A549 treated with AZD2906 at 1 μM for 4 hours (cell line): ENCODE measurements at places on chromosomes 2 and 18. TPM values are rescaled to one million over a fixed set of nuclear protein-coding genes. Genes with fewer than 3 reads are reported as not detected.

Gene RSAD2
- 0.13 to 0.25 TPM (median 0.22 TPM) in 5 replicates for total RNA-seq

Gene POU3F3
- total RNA-seq = 0.02 TPM in 2 of 5 replicates, not detected in the others

Gene PPP1R1C
- total RNA-seq = 1.3 to 2.1 TPM (median 1.6 TPM) in 5 replicates

Gene MRPL53
- total RNA-seq = 93.9 to 164 TPM (median 141 TPM) in 5 replicates

Gene CRYBA2
- total RNA-seq = 0.10 to 0.25 TPM in 2 of 5 replicates, not detected in the others

Gene CIB4
- 0.17 to 0.19 TPM in 2 of 5 replicates, not detected in the others for total RNA-seq

Gene GALR1
- not detected in 5 replicates for total RNA-seq

Gene SCN3A
- 0.02 to 0.09 TPM (median 0.02 TPM) in 3 of 5 replicates, not detected in the others for total RNA-seq

Gene CPLX4
- total RNA-seq = not detected in 5 replicates

Gene TTL
- 34.3 to 39.5 TPM (median 35.1 TPM) in 5 replicates for total RNA-seq

Gene SP140
- 0.14 TPM in 1 of 5 replicates, not detected in the others for total RNA-seq

Gene TPGS2
- 83.2 to 90.4 TPM (median 89.0 TPM) in 5 replicates for total RNA-seq

Gene ABHD1
- 1.3 to 1.6 TPM (median 1.3 TPM) in 5 replicates for total RNA-seq

Gene SLC30A3
- total RNA-seq = 2.6 to 3.4 TPM (median 3.2 TPM) in 5 replicates

Gene LINC00305
- total RNA-seq = not detected in 5 replicates

Gene KYNU
- total RNA-seq = 215 to 277 TPM (median 220 TPM) in 5 replicates

Gene KIAA2012
- not detected in 5 replicates for total RNA-seq

Gene FMNL2
- total RNA-seq = 28.4 to 36.5 TPM (median 32.9 TPM) in 5 replicates

Gene PIGN
- total RNA-seq = 7.6 to 9.8 TPM (median 8.7 TPM) in 5 replicates

Gene DSG1
- not detected in 5 replicates for total RNA-seq

Gene MYOM1
- total RNA-seq = 0.10 to 0.32 TPM (median 0.13 TPM) in 5 replicates

Gene NR4A2
- 1.6 to 2.3 TPM (median 2.0 TPM) in 5 replicates for total RNA-seq

Gene TUBA3D
- 8.3 to 16.0 TPM (median 10.2 TPM) in 5 replicates for total RNA-seq

Gene HOXD13
- 0.07 to 0.27 TPM (median 0.18 TPM) in 5 replicates for total RNA-seq

Gene KCNG2
- 0.06 TPM in 2 of 5 replicates, not detected in the others for total RNA-seq

Gene THOC1
- 15.9 to 19.4 TPM (median 17.9 TPM) in 5 replicates for total RNA-seq

Gene KCNIP3
- 1.4 to 2.4 TPM (median 2.2 TPM) in 5 replicates for total RNA-seq

Gene MYO5B
- 6.7 to 8.7 TPM (median 8.0 TPM) in 5 replicates for total RNA-seq

Gene GKN2
- 1.9 to 3.2 TPM (median 2.5 TPM) in 5 replicates for total RNA-seq

Gene FBXO15
- total RNA-seq = 0.48 to 1.1 TPM (median 0.62 TPM) in 5 replicates

Gene EIPR1
- total RNA-seq = 39.8 to 42.2 TPM (median 41.1 TPM) in 5 replicates
